ENCODE measurements at places on chromosomes 12 and 14.

DNA sequence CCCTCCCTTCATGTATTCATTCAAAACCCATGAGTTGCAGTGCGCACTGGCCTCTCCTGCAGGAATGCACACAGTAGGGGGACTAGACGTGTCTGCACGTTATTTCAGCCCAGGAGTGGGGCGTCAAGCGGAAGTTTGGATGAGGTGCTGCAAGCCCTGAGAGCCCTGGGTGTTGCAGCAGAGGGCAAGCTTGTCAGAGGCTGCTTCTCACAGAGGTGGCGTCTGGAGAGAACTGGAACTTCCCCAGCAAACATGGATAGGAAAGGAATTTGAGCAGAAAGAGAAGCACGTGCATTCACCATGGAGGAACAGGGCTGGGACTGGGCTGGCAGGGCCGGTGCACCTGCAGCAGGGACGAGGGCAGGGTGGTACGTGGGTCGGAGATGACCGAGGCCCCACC is 64.9 kb downstream of the TECPR2 start:
- no peak for DNase-seq

DNA sequence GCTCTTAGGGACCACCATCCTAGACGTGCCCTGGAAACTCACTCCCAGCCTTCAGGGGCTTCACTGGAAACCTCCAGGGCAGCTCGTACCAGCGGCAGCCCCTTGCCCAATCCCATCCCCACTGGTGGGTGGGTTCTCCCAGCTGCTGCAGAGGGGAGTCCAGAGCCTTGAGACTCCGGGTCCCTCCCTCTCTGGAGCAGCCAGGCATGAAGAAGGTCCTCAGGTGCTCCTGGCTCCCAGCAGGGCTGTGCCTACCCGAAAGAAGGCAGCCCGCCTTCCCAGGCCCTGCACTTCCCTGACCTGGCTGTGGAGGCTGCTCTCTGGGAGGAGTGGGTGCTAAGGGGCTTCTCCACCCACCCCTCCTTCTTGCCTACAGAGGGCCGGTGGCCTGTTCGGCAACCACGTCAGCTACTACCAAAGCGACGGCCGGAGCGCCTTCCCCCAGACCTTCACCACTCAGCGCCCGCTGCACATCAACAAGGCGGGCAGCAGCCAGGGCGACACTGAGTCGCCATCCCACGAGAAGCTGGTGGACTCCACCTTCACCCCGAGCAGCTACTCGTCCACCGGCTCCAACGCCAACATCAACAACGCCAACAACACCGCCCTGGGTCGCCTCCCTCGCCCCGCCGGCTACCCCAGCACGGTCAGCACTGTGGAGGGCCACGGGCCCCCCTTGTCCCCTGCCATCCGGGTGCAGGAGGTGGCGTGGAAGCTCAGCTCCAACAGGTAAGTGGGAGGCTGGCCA is 115.5 kb upstream of the FKBP4 start:
- DNase-seq: no peak

- DNase-seq: no peak
Measured at GRCh38 chr14:24172871-24173281, 996 bp downstream of the REC8 start.

DNA sequence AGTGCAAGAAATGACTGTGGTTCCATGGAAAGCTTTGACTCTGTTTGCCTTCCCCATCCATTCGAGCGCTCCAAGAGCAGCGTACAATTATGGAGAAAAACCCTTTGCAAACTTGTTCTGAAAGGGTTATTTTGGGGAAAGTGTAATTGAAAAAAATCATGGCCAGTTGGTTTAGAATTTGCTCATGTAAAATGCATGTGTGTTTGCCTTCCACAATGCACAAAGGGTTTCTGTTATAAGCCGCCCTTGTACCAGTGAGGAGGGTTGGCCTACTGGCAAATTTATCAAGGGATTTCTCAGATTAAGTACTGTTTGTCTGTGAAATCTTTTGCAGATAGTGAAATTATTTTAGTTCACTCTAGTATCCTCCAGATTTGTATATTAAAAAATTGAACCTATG is 62.7 kb upstream of the PELI2 start:
- no peak for DNase-seq

DNA sequence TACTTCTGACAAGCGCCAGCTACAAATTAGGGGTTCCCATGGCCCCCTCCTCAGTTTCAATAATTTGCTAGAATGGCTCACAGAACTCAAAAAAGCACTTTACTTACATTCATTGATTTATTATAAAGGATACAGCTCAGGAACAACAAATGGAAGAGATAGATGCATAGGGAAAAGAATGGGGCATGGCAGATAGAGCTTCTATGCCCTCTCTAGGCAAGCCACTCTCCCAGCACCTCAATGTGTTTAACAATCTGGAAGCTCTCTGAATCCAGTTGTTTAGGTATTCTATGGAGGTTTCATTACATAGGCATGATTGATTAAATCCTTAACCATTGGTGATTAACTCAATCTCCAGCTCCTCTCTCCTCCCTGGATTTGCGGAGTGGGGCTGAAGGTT is 184.5 kb upstream of the DAAM1 start:
- no peak for DNase-seq

DNA sequence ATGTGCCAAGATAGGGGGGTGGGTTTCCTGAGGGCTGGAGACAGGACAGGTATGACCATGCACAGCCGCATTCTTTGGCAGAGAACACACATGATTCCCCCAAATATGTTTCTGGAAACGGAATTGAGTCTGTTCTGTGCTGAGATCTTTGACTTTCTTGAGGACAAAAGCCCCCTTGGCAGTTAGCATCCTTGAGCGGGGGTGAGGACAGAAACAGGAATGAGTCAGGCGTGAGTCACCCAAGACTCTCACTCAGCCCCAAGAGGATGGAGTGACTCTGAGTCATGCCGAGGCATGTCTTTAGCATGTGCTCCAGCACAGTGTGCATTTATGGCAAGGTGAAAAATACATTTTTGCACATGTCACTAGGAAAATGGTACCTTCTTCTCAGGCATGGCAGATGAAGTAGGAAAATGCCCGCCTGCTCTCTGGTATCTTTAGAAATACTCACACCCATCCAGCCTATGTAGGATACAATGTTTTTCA is 52.1 kb downstream of the DAD1 start:
- DNase-seq: peak; percentile 82

DNA sequence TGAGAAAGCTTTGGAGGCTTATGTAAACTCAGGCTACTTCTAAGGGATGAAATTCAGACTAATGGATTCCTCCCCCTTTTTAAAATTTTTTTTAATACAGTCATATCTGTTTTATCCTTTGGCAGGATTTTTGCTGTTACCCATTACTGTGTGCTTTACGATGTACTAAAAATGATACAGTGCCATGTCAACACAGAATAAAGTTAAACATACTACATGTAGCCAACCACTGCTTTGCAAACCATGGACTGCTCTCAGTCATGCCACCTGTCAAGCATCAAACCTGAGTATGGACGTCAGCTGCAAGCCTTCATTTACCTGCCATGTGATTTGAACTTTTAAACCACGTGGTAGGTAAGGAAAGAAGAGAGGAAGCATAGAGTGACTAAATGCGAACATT is 325.8 kb downstream of the FUT8 start:
- no peak for DNase-seq

DNA sequence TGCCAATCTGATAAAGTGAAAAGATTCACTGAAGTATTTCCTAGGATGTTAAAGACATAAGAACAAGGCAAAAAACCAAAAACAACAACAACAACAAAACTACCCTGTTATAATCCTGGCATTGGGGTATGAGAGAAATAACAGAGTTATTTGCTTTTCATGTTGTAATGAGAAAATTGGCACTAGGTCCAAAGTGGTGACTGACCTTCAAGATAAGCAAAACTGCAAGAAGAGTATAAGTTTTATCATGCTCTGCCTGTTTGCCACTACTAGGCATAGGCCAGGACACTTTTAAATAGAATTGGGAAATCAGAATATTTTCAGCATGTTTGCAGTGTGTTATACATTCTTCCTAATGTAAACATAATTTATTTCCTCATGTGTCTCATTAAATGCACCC is 140.1 kb upstream of the CPM start:
- no peak for DNase-seq

GRCh38 chr12:15289192-15289591 is 33.1 kb upstream of the PTPRO start:
- no peak for DNase-seq

DNA sequence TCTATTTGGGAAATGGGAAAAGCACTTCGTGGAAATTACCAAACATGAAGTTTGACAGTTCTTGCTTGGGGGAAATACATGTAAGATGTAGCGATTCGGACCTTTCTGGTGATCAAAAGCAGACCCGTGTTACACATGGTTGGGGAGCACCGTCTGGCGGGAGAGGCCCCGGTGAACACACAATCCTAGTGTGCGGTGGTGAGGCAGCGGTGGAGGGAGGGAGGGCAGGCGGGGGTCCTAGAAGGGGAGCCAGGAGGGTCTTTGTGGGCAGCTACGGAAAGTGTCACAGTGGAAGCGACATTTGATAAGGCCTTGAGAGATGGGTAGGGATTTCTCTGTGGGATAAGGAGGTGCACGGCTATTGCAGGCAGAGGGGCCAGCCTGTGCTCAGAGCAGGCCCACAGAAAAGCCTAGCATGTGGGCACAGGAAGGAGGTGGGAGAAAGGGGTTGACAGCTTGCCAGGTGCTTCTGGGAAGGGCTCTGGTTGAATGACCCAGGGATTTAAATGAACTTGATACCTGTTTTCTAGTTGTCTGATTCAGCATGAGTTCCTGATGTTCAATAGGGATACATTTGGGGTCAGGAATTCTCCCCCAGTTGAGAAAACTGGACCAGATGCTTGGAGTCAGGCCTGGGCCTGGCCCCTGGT is 7.2 kb downstream of the MVK start:
- DNase-seq: no peak

DNA sequence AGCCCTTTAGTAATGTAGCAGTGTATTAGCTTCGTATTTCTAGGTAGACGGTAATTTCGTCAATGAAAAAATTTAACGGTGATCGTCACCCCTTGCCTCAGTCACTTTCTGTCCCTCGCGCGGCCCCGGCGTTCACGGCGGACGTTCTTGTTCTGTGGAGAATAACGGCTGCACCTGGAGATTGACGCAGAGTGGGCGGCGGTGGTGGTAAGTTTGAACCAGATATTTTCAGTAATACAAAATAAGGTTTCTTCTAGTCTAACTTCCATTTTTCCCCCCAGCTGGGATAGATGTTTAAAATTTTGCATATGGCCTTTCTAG is 341 bp downstream of the ZNF10 start:
- no peak for DNase-seq

GRCh38 chr14:61280092-61280525 is 1.0 kb downstream of the TMEM30B start:
- DNase-seq: no peak

DNA sequence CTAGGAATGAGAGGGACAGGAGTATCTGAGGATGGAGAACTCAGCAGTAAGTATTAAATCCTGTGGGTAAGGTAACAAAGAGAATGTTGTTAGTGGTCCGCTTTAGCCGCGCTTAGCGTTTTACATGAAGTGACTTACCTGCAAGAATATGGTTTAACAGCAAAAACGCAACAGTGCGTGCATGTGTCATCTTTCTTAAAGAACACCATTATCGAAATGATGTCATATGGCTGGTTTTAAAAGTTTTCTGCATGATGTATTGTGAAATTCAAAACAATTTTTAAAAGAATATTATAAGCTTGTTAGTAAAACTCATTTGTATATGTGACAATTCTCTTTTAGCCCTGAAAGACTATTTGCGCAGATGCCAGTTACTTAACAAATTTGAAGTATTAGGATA is 1.7 kb downstream of the LEMD3 start:
- DNase-seq: no peak

DNA sequence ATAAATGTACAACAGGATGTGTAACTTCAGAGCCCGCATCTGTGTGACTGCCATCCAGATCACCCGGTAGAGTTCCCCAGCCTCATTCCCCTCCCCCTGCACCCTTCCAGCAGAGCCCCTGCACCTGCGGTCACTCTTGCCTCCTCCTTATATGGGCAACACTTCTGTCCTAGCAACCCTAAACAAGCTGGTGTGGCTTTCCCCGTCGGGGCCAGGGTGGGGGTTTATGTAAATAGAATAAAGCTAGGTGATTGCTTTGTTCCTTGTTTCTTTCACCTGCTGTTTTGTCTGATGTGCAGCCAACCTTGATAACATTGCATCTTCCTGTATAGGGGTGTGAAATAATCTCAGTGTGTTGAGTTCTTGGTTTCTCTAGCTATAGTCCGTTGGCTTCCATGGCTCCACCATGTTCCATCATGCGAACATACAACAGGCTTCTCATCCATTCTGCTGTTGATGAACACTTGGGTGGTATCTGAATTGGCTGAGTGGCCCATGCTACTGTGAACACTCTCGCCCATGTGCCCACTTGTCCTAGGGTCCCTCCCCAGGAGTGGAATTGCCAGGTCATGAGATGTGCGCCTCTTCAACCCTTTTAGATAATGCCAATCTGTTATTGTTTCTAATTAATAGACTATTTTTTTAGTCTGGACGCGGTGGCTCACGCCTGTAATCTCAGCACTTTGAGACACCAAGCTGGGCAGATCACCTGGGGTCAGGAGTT is 102.2 kb downstream of the KIF26A start:
- no peak for DNase-seq

All from fibroblast of the conjunctiva (primary cell).